Right atrium auricular region (tissue), 2 donors: ENCODE measurements at places on chromosomes 5 and 9. TPM values are rescaled to one million over a fixed set of nuclear protein-coding genes. Genes with fewer than 3 reads are reported as not detected.

- no peak for DNase-seq
Measured at GRCh38 chr9:137037483-137037882, 5.6 kb upstream of the FUT7 start.

DNA sequence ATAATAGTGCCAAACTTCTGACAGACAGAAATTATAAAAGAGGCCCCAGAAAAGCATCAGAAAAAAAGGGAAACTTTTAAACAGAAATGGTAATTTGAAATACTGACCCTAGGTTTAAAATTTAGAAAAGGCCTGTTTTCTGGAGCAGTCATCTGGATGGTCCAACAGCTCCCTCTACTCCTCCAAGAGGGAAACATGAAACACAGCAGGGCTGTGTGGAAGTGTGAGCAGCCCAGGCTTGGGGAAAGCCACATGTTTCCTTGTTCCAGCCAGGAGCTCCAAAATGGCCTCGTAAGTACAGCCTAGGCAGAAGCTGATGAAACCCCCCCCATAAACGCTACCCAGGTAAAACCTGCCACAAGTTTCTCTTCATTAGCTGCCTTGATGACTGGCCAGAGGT is 499.3 kb upstream of the ADAMTS16 start:
- DNase-seq = no peak

DNA sequence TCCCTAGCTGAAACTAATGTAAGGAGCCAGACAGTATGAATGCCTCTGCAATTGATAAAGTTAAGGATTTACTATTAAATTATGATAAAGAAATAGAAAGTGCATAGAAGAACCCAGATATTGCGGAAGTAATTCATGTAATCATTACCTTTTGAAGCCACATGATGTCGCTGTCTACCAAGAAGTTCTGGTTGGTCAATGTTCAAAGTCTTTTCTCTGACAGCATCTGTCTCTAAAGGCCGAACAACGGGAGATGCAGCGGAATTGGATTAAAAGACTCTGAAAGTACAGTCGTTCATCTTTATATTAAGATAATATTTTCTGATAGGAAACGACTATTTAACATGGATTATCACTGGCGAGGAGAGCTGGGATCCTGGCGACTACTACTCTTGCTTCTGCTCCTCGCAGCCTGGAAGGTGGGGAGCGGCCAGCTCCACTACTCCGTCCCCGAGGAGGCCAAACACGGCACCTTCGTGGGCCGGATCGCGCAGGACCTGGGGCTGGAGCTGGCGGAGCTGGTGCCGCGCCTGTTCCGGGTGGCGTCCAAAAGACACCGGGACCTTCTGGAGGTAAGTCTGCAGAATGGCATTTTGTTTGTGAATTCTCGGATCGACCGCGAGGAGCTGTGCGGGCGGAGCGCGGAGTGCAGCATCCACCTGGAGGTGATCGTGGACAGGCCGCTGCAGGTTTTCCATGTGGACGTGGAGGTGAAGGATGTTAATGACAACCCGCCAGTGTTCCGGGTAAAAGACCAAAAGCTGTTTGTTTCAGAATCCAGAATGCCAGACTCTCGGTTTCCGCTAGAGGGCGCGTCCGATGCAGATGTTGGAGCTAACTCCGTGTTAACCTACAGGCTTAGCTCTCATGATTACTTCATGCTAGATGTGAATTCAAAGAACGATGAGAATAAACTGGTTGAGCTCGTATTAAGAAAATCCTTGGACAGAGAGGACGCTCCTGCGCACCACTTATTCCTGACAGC is at the start of gene PCDHA8:
TSS of gene PCDHA8 (plus strand) at position 210 of the 985 bp plus-strand sequence. CDS start at position 345, 135 bp downstream.
- DNase-seq = no peak

NR4A3 gene
- 15.8 TPM for total RNA-seq

DNA sequence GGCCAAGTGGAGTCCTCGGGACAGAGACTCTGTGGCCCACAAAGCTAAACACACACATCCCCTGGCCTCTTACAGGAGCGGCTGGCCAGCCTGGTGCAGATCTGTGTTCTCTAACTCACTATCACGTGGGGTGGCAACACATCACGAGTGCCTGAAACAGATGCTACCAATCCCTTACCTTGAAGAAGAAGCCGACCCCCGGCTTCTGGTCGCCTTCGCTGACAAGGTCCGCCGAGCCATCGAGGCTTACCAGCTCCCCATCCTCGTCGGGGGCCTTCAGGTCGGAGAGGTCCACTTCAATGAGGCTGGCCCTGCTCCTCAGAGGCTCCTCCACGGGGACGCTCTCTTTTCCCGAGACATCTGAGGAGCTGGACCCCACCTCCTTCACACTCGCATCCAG is 86.7 kb downstream of the CAMSAP1 start:
- DNase-seq = no peak

GRCh38 chr9:35367451-35367850 is 122.5 kb upstream of the RUSC2 start:
- no peak for DNase-seq

- no peak for DNase-seq
Measured at GRCh38 chr9:128383007-128383753, 12.0 kb downstream of the URM1 start.

NIPBL gene
- 32.3 TPM for total RNA-seq
